Right lung (tissue), 10 donors: ENCODE measurements at places on chromosomes 16 and 17. TPM values are rescaled to one million over a fixed set of nuclear protein-coding genes. Genes with fewer than 3 reads are reported as not detected.

P2RX1 gene
- polyA plus RNA-seq, result 2.6 TPM

GRCh38 chr17:68792042-68792685 is 163.0 kb downstream of the ABCA8 start:
- DNase-seq, result peak; percentile 79

DNA sequence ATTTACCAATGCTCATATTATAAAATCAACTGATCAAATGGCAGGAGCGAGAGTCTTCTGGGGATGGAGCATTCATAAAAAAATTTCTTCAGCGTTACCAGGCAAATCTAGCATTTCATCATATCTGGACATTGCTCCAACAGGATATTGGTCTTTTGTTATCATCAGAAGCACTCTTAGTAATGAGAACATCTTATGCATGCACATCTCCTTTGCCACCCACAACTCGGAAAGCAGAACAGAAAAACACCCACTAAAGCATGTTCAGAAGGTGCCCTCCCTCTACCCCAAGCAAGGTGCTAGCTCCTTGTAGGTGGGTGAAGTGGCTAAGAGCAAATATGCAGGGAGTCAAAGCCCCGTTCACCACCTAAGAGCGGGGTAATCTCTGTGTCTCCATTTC is 18.9 kb downstream of the ARHGAP17 start:
- DNase-seq, result no peak

- DNase-seq, result no peak
Observed at GRCh38 chr16:56226187-56226586, 34.9 kb downstream of the GNAO1 start.

FBXW10 gene
- polyA plus RNA-seq, result 1.0 TPM

DNA sequence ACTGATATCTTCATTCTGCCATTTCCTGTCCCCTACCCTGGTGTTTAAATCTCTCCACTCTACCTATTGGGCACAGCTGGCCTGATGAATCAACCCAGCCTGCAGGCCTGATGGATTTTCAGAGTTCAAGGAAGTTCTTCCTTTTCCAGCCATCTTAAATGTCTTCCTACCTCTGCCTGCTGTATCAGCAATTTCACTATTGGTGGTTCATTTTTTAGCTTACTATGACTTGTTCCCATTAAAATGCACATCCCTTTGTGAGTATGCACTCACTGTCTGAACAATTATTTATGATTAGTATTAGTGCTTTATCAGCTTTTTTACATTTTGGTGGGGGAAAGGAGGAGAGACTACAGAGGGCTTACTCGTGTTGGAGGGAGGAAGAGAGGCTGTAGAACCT is 48.6 kb upstream of the CRHR1 start:
- DNase-seq, result no peak

- DNase-seq, result no peak
Observed at GRCh38 chr17:1384905-1385435, 15.1 kb downstream of the YWHAE start.

- no peak for DNase-seq
Observed at GRCh38 chr16:4525069-4525468, 13.5 kb downstream of the CDIP1 start.

WNK4 gene
- polyA plus RNA-seq, result 2.1 TPM

G6PC1 gene
- polyA plus RNA-seq, result 0.05 TPM

GRCh38 chr16:50469121-50469743 is 79.0 kb upstream of the NKD1 start:
- no peak for DNase-seq

- no peak for DNase-seq
Observed at GRCh38 chr16:71526111-71526631, at the start of gene CHST4. CHST4 (plus strand) TSS chr16:71526426; CDS start chr16:71536678, 10,252 bp downstream.

DNA sequence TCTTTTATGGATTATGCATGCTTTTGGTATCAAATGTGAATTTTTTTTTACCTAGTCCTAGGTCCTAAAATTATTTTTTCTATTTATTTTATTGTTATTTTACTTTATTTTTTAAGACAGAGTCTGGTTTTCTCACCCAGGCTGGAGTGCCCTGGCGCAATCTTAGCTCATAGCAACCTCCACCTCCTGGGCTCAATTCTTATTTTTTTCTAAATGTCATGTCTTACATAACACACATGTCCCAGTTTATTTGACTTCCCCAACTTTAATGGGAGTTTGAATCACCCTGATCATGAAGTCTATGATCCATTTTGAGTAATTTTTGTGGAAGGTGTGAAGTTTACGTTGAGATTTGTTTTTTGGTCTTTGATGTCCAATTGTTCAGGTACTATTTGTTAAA is 3.3 kb upstream of the CCL18 start:
- no peak for DNase-seq

- DNase-seq, result no peak
Observed at GRCh38 chr17:68924793-68925720, 30.1 kb downstream of the ABCA8 start.

- DNase-seq, result no peak
Observed at GRCh38 chr17:78737332-78737731, 44.7 kb downstream of the CYTH1 start.

- DNase-seq, result no peak
Observed at GRCh38 chr16:78513838-78514237, 414.4 kb downstream of the WWOX start.

GRCh38 chr17:59493867-59494266 is 71.5 kb upstream of the DHX40 start:
- DNase-seq, result no peak

DNA sequence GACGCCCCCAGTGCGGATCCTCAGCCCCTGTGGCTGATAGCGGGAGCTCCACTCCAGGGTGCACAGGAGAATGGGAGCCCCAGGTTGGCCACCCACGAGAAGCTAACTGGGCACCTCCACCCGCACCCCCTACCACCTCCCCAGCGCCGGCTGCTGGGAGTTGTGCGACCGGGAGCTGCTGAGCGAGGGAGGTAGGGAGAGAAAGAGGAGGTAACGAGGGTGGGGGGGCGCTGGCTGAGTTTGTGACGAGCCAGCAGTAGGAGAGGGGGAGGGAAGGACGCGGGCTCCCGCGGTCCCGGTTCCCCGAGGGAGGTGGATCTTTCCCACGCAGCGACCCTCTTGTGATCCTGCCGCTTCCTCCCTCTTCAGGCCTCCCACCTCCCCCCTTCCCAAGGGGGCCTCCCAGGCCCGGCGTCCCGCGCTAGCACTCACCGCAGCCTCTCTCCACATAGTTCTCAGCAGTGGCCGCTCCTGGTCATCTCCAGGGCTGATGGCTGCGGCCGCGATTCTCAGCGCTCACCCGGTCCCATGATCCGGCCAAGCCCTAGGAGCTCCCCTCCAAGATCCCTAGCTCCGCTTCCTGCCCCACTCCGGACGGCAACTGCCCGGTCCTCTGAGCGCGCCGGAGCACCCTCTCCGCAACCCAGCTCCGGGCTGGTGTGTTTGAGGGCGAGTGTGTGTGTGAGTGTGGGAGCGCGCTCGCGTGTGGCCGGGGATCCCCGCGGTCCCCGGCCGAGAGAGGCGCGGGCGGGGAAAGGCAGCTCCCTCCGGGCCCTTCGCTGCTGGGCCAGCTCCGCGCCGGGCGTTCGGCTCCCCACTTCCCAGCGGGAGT is at the start of gene GRIN2A:
TSS of gene GRIN2A (minus strand) at position 207 of the 832 bp plus-strand sequence. CDS start 2,017 bp downstream, outside the sequence.
- DNase-seq, result no peak

- DNase-seq, result peak; percentile 10
Observed at GRCh38 chr16:23557779-23558702, 514 bp downstream of the UBFD1 start.

DNA sequence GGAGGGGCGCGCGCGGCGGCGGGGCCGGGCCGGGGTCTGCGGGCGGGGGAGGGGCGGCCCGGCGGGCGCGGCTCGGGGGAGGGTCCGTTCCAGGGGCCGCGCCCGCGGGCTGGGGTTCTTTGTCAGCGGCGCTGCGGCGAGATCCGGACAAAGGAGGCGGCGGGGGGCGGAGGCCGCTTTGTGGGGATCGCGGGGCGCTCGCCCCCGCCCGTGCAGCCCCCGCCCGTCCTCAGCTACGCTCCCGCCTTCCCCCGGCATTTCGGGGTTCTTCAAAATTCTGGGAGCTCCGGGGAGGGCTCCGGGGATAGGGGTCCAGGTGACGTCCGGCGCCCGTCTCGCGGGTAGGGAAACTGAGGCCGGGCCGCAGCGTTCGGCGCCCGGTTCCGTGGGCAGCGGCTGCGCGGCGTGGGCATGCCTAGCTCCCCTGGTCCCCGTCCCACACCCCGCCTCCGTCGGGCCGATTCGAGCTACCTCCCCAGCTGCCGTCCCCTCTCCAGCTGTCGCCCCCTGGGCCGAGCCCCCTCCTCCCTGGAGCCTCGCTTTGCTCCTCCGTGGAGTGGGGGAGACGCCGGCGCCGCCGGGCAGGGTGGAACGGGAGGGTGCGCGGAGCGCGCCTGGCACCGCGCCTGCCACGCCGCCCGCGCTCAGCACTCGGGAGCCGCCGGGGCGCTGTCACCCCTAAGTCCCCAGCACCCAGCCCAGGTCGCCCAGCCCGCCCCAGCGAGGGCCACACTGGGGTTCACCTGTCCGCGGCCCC is 546 bp downstream of the SNN start:
- DNase-seq, result no peak

DNA sequence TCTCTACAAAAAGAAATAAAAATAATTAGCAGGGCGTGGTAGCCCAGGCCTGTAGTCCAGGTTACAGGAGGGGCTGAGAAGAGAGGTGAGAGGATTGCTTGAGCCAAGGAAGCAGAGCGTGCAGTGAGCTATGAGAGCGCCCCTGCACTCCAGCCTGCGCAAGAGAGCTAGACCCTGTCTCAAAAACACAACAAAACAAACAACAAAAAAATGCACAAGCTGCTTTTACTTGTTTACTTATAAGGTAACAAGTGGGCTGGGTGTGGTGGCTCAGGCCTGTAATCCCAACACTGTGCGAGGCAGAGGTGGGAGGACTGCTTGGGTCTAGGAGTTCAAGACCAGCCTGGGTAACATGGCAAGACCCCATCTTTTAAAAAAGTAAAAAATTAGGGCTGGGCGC is 1.7 kb downstream of the CYTH1 start:
- no peak for DNase-seq

DNA sequence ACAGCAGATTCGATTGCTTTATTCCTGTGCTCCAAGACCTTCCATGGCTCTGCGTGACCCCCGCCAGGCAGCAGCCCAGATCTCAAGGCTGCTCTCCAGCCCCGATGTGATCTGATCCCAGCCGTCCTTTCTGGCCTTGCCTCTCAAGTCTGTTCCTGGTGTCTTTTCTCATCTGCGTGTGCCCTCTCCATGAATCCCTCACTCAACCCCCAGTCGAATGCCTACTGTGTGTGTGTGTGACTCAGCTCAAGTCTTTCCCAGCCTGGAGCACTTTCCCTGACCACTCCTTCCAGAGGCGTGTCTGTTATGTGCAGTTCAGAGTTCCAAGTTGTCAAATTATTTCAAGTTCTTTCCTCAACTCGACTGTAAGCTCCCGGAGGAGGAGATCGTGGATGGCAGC is 64.0 kb downstream of the MRM1 start:
- DNase-seq, result no peak

GRCh38 chr17:68522266-68522665 is 10.0 kb downstream of the PRKAR1A start:
- DNase-seq, result no peak

GRCh38 chr16:6956511-6956910 is 376.1 kb upstream of the RBFOX1 start:
- DNase-seq, result no peak

INPP5K gene
- polyA plus RNA-seq, result 28.8 TPM

DNA sequence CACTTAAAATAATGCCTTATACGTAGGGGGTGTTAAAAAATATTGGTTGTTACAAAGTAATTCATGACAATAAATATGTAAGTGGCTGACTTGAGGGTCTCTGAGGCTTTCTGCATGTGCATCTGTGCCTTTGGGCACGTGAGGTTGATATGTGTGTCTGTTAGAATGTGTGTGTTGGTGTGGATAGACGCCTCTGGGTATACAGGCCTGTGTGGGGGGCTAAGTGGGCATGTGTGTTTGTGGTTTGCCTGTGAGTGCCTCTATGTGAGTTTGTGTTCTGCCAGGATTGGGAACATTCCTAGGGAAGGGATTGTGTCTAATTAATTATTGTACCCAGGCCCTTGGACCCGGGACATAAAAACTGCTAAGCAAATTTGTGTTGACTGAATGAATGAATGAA is 19.0 kb downstream of the GP2 start:
- DNase-seq, result no peak

GRCh38 chr17:15998031-15998562 is 1.4 kb downstream of the ZSWIM7 start:
- no peak for DNase-seq

DNA sequence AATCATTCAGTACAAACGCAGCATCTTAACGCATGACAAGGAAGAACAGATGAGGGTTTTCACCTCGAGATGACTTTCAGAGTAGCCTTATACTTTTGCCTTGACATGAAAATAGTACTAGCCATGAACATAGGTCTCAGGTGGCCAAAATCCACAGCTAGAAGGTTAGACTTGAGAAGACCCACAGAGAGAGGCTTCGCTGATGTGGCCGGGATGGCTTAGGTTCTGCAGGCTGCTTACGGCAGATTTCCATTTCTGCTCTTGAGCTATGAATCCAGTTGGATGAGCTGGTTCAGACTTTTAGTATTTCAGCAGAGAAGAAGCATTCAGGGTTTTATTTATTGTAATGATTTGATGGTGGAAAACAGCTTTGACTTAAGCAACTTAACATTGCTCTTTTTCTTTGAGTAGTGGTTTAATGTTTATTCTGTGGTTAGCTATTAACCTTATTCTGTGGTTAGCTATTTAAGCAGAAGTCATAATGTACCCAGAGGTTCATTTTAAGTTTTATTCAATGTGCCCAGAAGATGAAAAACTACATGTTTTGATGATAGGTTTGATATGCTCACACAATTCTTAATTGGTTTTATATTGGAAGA is 7.6 kb downstream of the KRT24 start:
- no peak for DNase-seq

PRSS36 gene
- polyA plus RNA-seq, result 1.6 TPM

CBX8 gene
- 9.2 TPM for polyA plus RNA-seq

DNA sequence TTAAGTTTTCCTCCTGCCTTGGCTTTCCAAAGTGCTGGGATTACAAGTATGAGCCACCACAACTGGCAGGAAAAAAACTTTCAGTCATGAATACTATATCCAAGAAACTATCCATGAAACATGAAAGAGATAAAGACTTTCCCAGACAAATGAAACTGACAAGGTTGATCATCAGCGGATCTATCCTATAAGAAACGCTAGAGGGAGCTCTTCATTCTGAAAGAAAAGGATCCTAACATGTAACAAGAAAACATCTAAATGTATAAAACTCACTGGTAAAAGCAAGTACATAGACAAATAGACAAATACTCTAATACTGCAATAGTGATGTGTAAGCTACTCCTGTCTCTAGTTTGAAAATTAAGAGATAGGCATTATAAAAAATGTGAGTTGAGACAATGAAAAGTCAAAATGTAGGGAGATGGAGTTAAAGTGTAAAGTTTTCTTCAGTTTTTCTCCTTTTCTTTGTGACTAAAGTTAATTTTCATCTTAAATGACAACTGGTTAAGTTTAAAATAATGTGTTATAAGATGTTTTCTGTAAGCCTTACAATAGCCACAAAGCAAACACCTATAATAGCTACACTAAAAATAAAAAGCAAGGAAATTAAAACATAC is 79.6 kb upstream of the TEKT1 start:
- DNase-seq, result no peak
